Activated T-helper 1 cell treated with anti-CD3 and anti-CD28 coated beads, Interleukin-12 subunit alpha, Interleukin-12 subunit beta, Interleukin-2, Interleukin-4 antibody, amounts not matched to agents 30 ng/mL and 10 ng/mL and 1 ng/mL, durations not matched to agents 14 hours and 24 hours and 36 hours (primary cell): ENCODE measurements at places on chromosomes 3 and 15. TPM values are rescaled to one million over a fixed set of nuclear protein-coding genes. Genes with fewer than 3 reads are reported as not detected.

Gene SCN5A
- not detected in 2 replicates for total RNA-seq

Gene GRK7
- total RNA-seq = not detected in 2 replicates

Gene GOLGA6B
- total RNA-seq = not detected in 2 replicates

Gene GPR149
- not detected in 2 replicates for total RNA-seq

Gene SCG5
- total RNA-seq = 1.6 and 2.6 TPM in 2 replicates

Gene CASR
- total RNA-seq = not detected in 2 replicates

Gene MUC20
- 5.0 and 6.6 TPM in 2 replicates for total RNA-seq

Gene STRA6
- total RNA-seq = 0.23 TPM in 1 of 2 replicates, not detected in the other

Gene COL6A5
- total RNA-seq = 0.02 and 0.16 TPM in 2 replicates

Gene TEX55
- not detected in 2 replicates for total RNA-seq

Gene ALDH1A3
- not detected in 2 replicates for total RNA-seq

Gene OSBPL10
- total RNA-seq = 12.1 and 14.5 TPM in 2 replicates

Gene FBXO40
- total RNA-seq = not detected in 2 replicates

Gene C3orf70
- total RNA-seq = 0.10 TPM in 2 replicates

Gene MKRN2
- 28.5 and 28.6 TPM in 2 replicates for total RNA-seq

Gene ZNF502
- 0.54 and 0.73 TPM in 2 replicates for total RNA-seq

Gene ATP8B4
- 49.7 and 52.9 TPM in 2 replicates for total RNA-seq
